ENCODE measurements at places on chromosomes 6 and 20.

DNA sequence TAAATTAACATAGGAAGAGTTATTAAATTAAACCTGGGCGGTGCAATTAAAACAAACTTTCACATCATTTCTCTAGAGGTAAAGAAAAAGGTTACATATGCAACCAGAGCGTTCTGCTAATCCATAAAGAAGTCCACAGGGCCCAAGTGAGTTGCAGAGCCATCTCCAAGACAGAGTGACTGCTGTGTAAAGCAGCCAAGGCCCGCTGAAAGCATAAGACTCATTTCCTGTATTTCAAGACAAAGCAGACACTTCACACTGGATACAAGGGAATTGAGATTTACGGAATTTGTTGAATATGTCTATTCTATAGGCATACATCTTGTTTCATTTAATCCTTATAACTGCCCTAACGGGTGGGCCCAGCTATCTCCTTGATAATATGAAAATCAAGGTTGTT is 422.8 kb downstream of the CBLN4 start:
- no peak for DNase-seq

GRCh38 chr6:47041741-47042140 is 391 bp downstream of the ADGRF1 start:
- no peak for DNase-seq

DNA sequence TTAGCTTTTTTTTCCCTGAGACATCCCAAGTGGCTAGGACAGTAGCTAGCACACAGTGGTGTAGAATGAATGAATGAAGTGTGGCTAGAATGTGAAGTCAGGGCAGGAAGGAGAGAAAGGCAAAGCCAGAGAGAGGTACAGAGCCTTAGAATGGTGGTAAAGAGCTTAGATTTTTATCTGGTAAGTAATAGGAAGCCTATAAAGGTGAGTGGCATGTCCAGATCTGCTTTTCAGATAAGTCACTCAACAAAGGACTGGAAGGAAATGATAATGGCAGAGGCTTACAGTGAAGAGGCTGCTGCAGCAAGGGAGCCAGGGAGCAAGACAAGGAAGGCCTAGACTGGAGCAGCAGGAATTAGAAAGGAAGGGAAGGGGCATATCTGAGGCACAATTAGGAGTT is 96.0 kb upstream of the PRDM1 start:
- DNase-seq = no peak

- DNase-seq = no peak
These were observed 10.0 kb upstream of the SPO11 start for GRCh38 chr20:57319584-57319983.

DNA sequence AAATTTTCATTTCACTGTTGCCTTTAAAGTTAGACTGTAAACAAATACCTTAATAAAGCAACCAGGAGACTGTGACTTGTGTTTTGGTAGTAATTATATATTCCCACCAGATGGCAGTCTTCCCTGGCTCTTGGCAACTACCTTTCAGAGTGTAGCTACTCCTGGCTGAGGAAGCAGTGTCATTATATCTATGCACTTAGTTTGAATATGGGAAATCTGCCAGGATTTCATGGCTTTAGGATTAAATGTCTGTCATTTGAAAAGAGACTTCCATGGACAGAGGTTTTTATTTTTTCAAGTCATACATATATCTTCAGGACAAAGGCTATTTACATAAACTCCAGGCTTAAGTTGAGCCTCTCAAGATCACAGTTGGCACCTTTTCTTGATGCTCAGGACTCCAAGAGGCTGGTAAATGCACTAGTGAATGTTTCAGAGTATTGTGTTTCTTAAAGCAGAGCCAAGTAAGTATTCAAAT is 160.1 kb downstream of the C6orf58 start:
- peak; percentile 33 for DNase-seq

DNA sequence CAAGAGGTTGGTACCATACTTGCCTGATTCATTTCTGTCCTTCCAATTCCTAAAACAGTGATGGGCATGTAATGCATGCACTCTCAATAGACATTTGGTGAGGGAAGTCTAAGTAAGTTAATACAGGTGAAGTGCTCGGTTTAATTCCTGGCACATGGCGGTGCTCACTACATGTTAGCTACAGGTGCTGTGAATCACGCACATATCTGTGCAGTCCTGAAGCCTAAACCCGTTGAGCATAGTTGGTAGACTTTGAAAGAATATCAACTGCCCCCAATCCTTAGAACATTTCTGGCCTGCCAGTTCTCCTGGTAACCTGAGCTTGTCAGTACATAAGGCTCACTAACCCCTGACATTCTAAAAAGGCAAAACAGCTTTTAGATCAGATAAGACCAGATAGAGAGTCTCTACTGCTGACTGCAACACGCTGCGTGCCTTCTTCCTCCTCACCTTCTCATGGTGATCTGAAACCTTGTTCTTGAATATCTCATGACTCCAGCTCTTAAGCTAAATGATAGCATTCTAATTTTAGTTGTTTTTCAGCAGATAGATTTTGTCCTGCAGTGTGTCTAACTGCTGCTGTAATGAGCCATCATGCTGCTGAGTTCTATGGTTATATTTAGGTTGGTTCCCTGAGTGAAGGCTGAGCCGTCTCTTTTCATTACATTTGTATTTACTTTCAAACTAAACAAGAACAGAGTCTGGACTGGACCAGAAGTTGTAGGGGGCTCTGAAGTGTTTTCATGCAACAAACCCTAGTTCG is 328.5 kb upstream of the QKI start:
- DNase-seq = no peak

GRCh38 chr6:46103441-46104115 is 26.2 kb upstream of the ENPP4 start:
- DNase-seq = no peak

- no peak for DNase-seq
These were observed 199.4 kb downstream of the FOXA2 start for GRCh38 chr20:22384978-22385377.

GRCh38 chr20:63785691-63786131 is 45.4 kb downstream of the ZBTB46 start:
- no peak for DNase-seq

DNA sequence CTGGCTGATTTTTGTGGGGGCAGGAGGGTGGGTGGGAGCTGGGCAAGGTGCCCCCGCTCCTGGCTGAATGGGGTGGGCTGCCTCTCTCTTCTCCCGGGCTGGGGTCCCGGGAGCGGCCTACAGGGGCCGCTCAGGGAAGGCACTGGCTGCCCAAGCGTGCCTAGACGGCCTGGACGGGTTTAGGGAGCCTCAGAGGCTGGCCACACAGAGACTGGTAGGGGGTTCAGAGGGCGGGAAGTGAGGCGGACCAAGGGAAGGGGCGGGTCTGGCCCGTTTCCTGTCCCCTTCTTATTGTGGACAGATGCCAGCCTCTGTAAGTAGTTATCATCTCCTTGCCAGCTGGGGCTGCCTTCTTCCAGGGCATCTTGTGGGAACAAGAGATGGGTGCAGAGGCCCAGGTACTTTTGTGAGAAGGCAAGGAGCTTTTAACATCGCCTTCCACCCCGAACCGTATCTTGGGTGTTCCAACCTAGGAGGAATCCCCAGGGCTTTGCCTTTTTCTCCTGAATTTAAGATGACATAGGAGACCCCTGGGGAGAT is 437 bp downstream of the CD40 start:
- DNase-seq = no peak

- no peak for DNase-seq
These were observed 54.4 kb downstream of the JAG1 start for GRCh38 chr20:10619427-10619826.

- DNase-seq = no peak
These were observed 125.1 kb downstream of the TCP11 start for GRCh38 chr6:35015996-35016395.

DNA sequence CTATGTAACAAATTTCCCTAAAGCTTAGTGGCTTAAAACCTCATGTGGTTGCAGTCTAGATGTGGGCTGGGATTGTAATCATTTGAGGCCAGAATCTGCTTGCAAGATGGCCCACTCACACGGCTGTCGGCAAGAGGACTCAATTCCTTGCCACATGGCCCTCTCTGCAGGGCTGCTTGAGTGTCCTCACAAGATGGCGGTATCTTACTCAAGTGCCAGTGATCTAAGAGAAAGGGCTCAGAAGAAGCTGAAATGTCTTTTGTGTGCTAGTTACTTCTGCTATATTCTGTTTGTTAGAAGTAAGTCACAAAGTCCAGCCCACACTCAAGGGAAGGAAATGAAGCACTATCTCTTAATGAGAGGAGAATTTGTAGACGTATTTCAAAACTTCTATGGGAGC is 47.1 kb upstream of the PMEPA1 start:
- DNase-seq = no peak

DNA sequence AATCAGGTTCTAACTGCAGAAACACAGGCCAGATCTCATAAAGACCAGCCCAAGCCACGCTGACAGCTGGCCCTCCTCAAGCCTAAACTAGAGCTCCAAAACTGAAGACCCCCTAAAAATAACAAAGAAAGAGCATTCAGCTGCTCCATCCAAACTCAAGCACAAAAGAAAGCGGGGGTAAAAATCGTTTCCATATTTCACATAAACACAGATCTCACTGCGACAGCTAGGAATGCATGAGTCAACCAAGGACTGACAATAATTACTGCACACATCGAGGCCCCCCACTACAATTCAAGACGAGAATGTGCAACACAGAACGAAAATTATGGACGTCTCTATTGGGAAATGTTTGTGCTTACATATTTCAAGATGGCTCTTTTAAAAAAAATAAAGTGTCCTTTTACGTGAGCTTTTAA is 31.1 kb downstream of the CNKSR3 start:
- DNase-seq = no peak

DNA sequence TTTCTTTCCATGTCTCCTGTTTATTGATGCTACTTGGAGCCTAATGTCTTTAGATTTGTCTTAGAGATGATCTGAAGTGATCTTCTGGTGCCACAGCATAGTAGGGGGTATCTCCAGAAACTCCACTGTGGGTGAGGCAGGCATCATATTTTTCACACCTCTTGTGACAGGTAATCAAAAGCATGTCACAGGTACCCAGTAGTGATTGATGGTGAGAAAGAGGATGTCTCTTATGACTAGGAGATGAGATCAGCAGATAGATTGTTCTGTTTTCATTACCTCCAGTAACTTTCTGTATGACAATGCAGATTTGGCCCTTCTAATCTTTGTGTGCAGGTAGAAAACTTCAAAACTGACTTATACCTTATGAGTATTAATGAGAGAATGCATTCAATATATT is 13.5 kb downstream of the NCOA7 start:
- DNase-seq = no peak

GRCh38 chr6:30062471-30063178 is 1.6 kb downstream of the POLR1H start:
- DNase-seq = no peak

DNA sequence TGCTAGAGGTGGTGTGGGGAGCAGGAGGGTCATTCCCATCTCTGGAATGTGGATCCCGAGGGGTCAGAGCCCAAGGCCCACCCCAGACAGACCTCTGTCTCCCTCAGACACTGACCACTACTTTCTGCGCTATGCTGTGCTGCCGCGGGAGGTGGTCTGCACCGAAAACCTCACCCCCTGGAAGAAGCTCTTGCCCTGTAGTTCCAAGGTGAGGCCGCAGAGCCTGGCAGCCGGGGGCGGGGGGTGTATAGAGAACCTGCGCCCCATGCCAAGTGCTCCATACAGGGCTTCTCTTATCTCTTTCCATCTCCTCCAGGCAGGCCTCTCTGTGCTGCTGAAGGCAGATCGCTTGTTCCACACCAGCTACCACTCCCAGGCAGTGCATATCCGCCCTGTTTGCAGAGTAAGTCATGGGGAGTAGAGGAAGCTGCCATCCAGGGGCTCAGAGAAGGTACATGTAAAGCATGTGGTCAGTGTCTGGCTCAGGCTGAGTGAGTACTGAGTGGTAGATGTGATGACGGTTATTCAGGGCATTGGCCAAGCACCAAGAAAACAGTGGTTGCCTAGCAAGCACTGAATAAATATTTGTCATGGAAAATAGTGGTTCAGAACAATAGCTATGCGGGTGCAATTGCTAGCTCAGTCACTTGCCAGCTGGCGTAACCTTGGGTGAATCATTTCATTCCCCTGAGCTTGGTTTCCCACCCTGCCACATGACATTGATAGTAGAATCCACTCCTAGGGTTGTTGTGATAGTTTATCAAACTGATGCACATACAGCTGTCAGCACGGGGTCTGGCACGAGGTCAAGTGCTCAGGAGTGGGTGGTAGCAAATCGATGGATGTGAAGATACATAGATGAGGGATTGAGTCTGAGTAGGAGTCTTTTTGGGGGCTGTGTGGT is 3.5 kb downstream of the PIGT start:
- no peak for DNase-seq

- DNase-seq = no peak
These were observed 209.0 kb downstream of the SYNE1 start for GRCh38 chr6:152428126-152428525.

DNA sequence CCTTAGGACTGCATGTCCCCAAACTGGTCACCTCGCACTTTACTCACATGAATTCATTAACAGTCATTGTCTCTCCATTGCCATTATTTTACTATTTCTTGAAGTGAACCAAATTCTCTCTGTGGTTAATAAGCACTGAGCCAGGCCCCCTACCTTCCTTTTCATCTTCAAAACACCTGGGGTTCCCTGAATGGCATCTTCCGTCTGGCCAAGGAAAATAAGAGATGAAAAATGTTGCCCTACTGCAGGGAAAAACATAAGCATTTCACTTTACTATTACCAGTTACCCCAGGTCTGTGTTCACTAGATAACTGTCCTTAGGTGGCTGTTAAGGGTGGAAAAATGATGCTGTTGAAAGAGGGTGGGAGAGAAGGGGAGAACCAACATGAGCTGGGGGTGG is 10.0 kb upstream of the NKX2-2 start:
- DNase-seq = no peak

DNA sequence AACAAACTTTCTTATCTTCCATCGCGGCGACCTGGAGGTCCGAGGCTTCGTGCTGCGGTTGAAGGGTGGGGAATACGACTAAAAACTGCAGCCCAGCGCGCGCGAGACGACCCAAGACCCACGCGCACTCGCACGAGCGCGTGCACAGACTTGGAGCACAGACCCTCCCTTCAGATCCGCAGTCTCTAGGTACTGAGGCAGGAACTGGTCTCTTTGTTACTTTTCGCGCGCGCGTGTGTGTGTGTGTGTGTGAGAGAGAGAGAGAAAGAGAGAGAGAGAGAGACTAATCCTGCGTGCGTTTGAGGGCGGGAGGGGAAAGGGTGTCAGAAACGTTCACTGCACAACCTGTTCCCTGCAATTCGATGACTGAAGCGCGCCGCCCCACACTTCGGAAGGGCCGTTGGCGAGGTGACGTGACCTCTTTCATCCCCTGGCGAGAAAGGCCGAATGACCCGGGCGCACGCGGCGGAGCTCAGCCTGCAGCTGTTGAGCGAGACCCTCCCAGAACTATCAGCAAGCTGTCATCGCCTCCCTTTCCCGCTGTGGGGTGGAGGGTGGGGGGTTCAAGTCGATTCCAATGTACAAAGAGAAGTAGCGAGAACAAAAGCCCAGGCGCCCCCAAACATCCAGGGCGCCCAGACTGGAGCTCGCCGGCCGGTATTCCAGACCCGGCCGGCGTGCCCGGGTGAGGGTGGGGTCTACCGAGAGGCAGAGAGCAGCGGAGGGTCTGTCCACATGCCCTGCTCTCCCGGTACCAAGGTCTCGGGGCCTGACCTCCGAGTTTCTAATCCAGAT is 1.5 kb upstream of the TUBB2B start:
- no peak for DNase-seq

DNA sequence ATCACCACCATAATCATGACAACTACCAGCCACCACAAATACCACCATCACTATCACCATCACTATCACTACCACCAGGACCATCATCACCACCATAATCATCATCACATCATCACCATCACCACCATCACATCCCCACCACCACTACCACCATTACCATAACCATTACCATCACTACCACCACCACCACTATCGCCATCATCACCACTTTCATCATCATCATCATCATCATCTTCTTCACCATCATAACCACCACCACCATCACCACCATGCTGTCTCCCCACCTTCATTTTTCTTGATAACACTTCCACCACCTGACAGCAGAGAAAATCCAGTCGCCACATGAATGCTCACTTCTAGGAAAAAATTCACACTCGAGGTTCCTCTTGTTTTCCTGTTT is 253.6 kb downstream of the ANKRD60 start:
- DNase-seq = no peak
